ENCODE measurements at places on chromosomes 11 and 22.

- DNase-seq: peak; percentile 91
Measured at GRCh38 chr11:57761301-57762234, at the start of gene CTNND1. CTNND1 (plus strand) TSS chr11:57761802; CDS start chr11:57791479, 29,677 bp downstream.

DNA sequence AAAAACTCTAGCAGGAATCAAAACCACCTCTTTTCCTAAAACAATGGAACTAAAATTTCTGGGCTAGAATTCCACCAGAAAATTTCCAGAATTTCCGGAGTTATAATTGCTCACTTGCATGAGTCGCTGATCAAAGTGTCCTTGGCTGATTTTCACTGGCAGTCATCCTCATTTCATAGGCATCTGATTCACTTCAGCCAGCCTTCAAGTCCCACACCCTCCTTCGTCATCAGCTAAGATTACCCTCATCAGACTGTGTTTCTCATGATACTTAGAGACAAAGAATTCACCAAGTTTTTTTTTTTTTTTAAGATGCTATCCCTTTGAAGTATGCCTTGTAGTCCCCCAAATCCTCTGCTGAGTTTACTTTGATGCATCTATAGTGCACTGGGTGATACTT lies 71.5 kb upstream of the RAB38 start:
- DNase-seq: no peak

DNA sequence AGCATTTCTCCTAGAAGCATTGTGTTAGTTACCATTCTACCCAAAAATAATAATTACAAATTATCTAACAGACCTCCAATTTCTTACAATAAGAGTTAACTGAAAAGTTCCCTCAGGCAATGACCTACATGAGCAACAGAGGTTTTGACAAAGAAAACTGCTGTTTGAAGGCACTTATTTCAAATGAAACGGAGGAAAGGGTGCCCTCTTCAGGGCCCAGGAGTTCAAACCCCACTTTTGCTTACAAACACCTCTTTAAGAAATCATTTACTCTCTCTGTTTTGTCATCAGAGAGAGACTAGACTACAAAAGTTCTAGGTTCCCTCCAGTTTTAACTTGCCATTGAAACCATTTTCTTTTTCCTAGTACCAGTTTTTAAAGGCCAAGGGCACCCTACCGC lies 56.7 kb downstream of the AMBRA1 start:
- DNase-seq: no peak

GRCh38 chr11:123020968-123021367 lies 39.3 kb upstream of the BSX start:
- DNase-seq: peak; percentile 10

DNA sequence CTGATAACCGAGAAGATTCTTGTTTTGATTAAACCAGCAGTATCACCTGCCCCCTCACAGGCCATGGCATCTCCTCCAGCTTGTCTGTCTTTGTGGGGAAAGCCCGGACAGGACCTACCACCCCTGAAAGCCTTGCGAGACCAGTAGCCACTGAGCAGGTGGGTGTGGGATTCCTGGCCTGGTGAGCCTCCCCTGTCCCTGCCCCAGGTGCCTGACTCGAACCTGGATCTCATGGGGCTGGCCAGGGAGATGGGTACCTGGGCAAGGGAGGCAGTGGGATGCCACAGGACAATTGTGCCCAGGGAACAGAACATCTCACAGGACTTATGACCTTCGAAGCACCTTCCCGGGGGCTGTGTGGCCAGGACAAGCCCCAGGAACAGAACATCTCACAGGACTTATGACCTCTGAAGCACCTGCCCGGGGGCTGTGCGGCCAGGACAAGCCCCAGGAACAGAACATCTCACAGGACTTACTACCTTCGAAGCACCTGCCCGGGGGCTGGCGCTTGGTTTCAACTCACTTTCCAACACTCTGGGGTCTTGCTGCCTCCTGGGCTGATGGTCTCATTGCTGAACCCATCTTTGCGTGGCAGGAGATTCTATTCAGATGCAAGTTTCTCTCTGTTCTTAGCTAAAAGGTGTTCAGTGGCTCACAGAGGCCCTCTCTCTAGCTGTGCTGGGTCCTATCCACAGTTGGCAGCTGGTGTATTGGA lies 854.5 kb downstream of the BRD1 start:
- DNase-seq: no peak

- DNase-seq: no peak
Measured at GRCh38 chr11:5831196-5831829, 10.4 kb downstream of the OR52E6 start.

GRCh38 chr22:45647532-45648225 lies 24.0 kb upstream of the ATXN10 start:
- DNase-seq: no peak

- DNase-seq: no peak
Measured at GRCh38 chr11:3225159-3225758, 6.6 kb upstream of the MRGPRG start.

- DNase-seq: no peak
Measured at GRCh38 chr11:43217849-43218248, 93.9 kb upstream of the API5 start.

- DNase-seq: no peak
Measured at GRCh38 chr11:111762981-111763643, 3.1 kb downstream of the PPP2R1B start.

- no peak for DNase-seq
Measured at GRCh38 chr11:112361396-112361795, 100.7 kb upstream of the PLET1 start.

DNA sequence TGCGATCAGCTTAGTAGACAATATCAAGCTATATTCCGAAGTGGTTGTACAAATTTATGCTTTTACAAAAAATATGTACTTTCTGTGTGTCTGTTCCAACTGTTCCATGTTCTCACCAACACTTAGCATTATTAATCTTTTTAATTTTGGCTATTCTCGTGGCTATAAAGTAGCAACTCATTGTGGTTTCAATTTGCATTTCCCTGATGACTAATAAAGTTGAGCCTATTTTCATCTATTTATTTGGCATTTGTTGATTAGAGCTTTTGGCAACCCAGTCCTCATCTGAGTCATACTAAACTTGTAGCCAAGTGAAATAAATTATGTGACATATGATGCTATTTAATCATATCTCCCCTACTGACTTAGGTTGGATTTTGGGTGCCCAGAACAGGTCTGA lies 115.9 kb downstream of the FBXO7 start:
- no peak for DNase-seq

DNA sequence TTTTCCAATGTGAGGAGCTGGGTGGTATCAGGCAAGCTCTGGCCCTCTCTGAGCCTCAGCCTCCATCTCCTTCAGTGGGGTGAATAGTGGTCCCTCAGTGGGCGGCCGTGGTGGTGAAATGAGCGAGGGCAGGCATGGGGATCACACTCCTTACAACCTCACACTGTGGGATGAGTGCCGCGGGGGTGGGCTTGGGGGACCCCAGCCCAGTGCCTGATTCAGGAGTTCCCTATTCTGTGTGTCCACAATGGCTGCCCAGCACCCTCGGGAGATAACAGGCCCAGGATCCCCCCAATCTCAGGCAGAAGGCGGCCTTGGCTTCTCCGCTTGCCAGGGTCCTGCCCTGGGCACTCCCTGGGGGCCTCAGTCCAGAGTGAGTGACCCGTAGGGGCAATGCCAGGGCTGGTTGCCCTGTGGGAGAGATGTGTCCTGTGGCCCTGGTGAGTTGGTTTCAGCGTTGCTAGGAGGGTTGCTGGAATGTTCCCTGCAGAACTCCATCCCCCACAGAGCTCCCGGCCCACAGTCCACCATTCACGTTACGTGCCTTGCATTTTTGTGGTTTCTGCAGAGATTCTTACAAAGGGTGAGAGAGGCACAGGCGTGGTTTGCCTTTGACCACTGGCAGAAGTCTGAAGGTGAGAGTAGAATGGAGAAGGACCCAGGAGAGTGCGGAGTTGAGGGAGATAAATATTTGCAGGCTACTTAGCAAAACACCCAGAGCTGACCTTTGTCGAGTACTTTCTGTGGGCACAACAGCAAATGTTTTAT lies 2.9 kb downstream of the ALDH3B1 start:
- DNase-seq: no peak

GRCh38 chr11:6817694-6818093 lies 18.2 kb upstream of the OR6A2 start:
- no peak for DNase-seq

- DNase-seq: no peak
Measured at GRCh38 chr22:30205281-30206115, 41.1 kb downstream of the LIF start.

GRCh38 chr11:1087961-1088926 lies 13.6 kb downstream of the MUC2 start:
- peak; percentile 60 for DNase-seq

DNA sequence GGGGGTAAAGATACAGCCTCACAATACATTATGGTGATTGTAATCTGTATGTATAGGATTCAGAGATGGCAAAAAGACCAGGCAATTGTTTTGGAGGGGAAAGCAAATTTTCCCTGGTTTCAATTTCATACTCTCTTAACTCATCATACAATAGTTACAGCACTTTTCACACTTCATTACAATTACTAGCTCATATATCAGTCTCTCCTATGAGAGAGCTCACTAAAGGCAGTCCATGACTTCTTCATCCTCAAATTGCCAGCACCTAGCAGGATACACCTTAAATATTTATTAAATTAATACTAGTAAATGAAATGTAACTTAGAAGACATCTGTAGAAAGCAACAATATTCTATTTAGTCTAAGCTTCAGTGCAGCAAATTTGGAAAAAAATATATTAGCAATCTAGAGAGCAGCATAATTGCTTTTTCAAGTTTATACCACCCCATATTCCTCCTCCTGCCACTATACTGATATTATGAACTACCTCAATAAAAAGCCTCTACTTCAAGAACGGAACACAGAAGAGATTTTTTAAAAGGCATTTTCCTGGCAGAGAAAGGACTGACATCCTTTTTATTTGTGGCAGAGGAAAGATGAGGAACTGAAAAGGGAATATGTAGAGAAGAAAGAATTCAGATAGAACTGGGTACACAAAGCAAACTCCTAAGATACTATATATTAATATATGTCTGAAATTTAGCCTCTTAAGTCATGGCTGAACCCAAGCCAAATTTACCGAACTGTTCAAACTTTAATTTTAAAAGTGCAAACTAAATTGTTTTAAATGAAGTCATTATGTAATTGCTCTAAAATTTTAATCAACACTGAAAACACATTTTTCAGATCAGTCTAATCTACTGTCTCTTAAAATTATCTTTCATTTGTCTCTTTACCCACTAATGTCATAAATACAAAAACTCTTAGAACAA lies 27.7 kb downstream of the PICALM start:
- no peak for DNase-seq

GRCh38 chr22:30826670-30827355 lies 132.1 kb downstream of the OSBP2 start:
- DNase-seq: no peak

DNA sequence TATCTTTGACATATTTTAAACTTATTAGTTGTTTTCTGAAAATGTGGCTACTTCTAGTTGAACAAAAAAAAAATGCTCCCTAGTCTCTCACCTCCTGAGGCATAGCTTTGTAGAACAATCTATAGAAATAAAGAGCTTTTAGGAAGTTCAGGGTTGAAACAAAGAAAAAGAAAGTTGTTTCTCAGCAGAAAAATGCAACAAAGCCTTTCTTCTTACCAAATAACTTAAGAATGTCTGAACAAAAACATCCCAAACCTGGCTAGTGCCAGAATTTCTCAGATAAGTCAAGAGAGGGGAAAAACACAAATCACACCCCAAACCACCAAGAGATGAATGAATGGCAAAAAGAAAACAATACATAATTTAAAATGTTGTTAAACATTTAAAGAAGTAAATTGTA lies 114.1 kb downstream of the MAML2 start:
- DNase-seq: no peak

DNA sequence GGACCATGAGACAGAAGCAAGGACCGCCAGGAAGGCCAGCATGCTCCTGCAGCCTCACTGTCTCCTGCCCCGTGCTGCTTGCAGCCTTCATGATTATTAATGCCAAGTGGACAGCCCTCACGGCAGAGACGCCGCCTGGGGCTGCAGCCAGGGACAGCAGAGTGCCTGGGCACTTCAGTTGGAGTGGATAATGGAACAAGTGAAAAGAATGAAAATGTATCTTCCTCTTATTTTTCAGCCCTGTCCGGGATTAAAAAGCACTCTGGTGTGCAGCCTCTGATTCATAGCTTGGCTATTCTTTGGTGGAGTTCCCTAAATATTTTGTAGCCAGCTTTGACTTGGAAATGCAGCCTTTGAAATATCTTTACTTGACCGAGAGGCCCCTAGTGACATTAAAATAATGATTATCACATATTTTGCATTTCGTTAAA lies 1404.2 kb downstream of the BRD1 start:
- DNase-seq: no peak

- no peak for DNase-seq
Measured at GRCh38 chr22:19713650-19714311, 522 bp upstream of the SEPTIN5 start.

DNA sequence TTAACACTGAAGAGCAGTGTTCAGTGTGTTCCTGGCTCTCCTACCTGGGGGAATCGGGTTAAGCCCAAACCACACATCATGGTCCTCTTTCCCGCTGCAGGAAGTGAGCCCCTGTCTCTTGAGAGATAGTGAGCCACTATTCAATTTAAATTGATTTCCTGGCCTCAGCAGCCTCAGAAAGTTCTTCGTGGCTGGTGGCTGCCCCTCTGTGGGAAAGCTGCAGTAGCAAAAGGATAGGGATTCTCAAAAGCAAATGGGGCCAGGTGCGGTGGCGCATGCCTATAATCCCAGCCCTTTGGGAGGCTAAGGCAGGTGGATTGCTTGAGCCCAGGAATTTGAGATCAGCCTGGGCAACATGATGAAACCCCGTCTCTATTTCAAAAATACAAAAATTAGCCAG lies 49.1 kb upstream of the CD5 start:
- DNase-seq: no peak

DNA sequence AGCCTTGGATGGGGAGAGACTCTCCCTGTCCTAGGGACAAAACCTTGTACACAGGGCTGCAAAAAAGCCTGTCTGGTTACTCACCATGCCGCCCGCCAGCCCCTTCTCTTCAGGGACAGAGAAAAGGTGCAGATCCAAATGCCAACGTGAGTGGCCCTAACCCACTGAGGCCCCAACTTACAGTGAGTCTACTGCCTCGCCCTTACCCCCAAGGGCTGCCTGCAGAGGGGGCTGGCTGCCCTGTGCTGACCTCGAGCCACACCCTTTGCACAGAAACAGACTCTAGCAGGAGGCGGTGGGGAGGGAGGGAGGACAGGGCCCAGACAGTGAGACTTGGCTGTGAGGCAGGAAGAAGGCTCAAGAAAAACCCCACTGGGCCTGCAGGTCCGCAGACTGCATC lies 13.6 kb upstream of the CHST1 start:
- no peak for DNase-seq

DNA sequence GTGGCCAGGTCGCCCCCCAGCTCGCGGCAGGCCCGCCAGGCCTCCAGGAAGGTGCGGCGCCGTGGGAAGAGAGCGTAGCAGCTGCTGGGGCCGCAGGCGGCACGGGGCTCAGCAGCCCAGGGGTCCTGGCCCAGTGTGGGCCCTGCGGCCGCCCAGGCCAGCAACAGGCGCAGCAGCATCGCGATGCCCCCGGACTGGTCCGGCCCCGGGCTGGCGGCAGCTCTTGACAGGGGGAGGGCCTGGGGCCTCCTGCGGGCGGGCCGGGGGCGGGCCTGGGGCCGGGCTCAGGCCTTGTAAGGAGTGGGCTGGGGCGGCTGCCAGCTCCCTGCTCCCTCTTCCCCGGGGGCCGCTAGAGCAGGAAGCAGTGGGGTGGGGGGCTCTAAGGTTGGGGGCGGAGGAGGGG lies at the start of gene CD248:
TSS of gene CD248 (minus strand) at position 196 of the 403 bp plus-strand sequence. CDS start at position 179, 17 bp downstream.
- DNase-seq: peak; percentile 43

GRCh38 chr11:123434262-123434661 lies 4.2 kb downstream of the GRAMD1B start:
- DNase-seq: peak; percentile 17
